ENCODE measurements at places on chromosomes 7 and 10.

DNA sequence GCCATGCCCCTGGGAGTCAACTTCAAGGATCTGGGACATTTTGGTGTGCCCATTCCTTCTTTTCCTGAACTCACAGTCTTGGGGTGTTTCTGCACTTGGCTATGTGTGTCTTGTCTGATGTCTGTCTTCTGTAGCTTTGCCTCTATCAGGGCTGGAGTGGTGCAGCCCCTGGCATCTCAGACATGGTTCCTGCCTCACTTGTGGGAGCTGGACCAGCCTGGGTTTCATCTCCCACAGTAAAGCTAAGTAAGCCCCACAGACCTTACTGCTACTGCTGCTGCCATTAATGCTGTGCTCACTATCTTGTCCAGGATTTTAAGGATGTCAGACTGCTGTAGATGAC lies 59.0 kb downstream of the ADCYAP1R1 start:
- DNase-seq = no peak

GRCh38 chr10:96577069-96577468 lies 9.7 kb downstream of the TM9SF3 start:
- DNase-seq = no peak

GRCh38 chr7:726854-727103 lies 280 bp downstream of the DNAAF5 start:
- no peak for DNase-seq

GRCh38 chr7:25622695-25623094 lies 394.4 kb upstream of the NPVF start:
- DNase-seq = no peak

GRCh38 chr10:106158241-106158640 lies 1006.3 kb downstream of the SORCS1 start:
- no peak for DNase-seq

DNA sequence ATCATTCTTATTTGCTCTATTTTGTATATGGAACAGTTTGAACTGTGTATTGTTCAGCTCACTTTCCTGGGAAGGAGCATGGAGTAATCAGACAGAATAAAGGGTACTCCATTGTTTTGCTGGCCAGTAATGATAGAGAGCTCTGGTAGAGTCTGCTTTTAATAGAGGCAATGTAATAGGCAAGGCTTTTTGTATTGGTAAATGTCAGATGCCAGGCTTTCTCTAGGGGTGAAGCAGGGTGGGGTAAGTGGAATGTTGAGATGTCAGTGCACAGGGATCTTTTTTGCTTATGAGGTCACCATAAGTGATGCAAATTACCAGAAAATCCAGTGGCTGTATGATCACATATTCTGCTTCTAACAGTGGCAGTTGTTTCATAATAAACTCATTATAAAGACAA lies 1088.3 kb upstream of the SORCS1 start:
- no peak for DNase-seq

DNA sequence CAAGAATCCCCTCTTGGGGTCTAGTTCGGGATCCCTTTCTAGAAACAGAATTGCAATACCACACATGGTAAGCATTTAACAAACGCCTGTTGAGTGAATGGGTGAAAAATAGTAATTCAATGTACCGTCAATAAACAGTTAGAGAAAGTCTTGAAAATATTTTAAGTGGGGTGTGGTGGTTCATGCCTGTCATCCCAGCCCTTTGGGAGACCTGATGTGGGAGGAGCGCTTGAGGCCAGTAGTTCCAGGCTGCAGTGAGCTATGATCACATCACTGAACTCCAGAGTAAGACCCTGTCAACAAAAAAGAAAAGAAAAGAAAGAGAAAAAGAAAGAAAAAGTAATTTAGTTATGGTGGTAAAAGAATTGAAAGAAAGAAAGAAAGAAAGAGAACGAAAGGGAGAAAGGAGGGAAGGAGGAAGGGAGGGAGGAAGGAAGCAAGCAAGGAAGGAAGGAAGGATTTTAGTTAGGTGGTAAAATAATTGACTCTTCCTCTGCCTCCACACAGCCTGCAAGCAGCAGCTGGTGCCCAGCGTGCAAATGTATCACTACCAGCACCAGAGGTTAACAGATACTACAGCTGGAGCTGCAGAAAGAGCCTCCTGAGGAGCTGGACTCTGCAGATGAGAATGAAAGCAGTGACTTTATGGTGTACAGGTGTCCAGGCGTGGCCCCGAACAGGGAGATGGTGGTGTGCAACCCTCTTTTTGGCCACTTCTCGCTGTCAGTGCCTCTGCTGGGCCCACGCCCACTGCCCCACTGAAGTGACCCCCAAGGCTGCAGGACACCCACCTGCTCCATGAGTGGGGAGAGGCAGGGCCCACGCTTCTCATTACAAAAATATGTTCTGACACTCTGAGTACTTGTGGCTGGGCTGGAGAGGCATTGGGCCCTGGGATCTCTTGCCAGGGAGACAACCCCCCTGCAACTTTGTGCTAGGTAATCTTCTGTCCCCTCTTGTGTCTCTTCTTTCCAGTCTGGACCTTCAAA lies 135.4 kb downstream of the BAMBI start:
- DNase-seq = no peak

- DNase-seq = no peak
Observed at GRCh38 chr10:124878457-124878739, 63.5 kb upstream of the ZRANB1 start.

GRCh38 chr10:17383801-17384555 lies 70.4 kb downstream of the ST8SIA6 start:
- DNase-seq = no peak

GRCh38 chr10:26556748-26557640 lies 118.9 kb downstream of the APBB1IP start:
- DNase-seq = no peak

DNA sequence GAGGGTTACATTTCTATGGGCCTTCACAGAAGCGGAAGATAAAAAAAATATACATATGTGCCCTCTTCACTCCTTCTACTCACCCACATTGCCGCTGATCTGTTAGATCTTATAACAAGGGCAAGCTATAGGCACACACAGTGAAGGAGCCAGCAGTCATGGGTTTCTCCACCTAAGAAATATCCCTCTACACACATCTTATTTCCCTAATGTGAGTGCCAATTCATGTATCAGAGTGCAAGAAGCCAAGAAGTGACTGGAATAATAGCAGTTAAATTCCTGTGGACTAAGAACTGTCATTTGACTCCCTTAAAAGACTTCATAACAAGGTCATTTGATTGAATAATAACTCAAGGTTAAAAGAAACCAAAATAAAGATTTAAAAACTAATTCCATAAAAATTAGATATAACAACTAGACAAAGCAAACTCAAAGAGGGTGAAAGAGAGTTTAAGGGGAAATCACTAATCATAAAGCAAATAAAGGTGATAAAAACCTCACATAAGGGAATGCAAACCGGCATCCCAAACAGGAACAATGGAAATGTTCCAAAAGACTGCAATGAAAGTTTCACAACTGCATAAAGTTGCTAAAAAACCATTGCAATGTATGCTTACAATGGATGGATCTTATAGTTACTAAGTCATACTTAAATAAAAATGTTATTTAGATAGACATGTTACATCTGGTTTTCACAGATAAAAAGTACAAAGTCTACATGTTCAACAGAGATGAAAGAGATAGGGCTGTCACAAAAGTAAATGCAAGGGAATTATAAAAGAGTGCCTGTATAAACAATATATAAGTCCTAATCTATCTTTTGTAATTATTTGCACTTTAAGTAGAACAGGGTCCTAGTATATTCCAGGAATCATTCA lies 42.8 kb downstream of the ARHGAP21 start:
- DNase-seq = no peak

- no peak for DNase-seq
Observed at GRCh38 chr10:79479283-79479909, 32.9 kb upstream of the EIF5AL1 start.

DNA sequence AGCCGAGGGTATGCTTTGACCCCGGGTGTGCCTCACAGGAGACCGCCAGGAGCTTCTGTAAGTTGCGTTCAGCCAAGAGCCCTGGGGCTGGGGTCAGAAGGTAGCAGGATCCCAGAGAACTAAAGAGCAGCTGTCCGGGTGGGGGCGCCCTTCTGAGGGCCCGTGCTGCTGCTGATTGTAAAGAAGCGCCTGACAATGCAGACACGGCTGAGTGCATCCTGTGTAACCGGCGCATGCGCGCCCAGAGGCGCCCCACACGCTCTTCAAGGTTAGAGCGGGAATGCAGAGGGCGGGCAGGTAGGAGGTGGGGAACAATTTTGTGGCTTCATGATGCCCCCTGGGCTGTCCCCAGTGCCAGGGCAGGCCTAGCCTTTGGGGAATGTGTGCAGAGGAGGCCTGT lies 210.2 kb upstream of the CTBP2 start:
- DNase-seq = no peak

DNA sequence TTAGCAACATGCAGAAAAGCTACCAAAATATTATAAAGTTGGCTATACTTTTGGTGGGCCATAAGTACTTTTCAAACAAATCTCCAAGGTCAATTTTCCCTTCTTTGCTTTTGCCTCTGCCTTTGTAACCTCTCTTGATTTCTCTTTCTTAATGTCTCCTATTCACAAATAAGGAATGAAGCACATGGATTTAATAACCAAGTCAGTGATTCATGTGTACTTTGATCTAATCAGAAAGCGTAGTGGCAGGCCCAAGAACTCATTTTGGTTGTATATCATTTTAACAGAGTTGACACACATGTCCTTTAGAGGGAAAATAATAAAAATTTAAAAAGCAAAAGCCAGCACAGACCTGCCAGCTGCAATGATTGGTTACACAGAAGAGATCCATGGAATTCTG lies 93.7 kb downstream of the FZD1 start:
- no peak for DNase-seq

GRCh38 chr10:101839416-101840063 lies 4.1 kb downstream of the KCNIP2 start:
- no peak for DNase-seq

DNA sequence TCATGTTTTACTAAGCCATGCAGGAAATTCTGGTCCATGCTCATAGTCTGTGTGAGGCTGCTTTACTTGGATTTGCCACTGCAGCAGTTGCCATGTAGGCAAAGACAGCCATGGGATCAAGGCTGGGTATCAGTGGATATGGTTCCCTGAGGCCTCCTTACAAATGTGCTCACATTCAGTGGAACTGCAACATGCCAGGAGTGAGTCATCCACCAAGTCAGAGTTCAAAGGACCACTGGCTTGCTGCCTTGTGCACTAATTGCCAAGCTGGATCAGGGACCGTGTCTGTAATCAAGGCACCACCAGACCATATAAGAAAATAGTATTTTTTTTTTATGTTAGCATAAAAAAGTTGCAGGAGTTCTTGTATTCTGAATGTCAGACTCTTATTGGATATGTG lies 101.0 kb downstream of the CDCA7L start:
- DNase-seq = no peak

DNA sequence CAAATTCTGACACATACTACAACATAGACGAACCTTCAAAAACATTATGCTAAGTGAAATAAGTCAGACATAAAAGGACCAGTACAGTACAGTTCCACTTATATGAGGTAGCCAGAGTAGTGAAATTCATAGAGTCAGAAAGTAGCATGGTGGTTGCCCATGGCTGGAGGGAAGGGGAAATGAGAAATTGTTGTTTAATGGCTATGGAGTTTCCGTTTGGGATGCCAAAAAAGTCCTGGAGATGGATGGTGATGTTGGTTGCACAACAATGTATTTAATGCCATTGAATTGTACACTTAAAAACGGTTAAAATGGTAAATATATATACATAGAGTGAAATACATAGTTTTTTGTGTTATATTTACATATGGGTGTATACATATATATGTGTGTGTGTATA lies 2.1 kb upstream of the SLC37A3 start:
- DNase-seq = no peak

GRCh38 chr10:98425511-98426352 lies 10.8 kb upstream of the PYROXD2 start:
- no peak for DNase-seq

DNA sequence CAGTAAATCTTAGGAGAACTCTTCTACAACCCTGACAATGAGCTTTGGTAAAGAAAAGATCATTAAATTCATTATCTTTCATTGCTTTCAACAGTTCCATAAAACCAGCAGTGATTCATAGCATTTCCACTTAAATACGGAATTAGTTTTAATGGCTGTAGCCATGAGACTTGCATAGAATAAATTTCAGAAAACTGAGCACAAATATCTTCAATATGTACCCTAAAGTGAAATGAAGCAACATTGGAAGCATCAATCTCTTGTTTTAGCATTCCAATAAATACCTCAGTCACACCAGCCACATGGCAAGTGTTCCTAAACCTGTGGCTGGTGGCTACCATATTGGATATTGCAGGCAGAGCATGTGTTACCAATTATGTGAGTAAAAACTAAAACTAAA lies 3.6 kb upstream of the RARRES2 start:
- DNase-seq = no peak

- no peak for DNase-seq
Observed at GRCh38 chr7:140752533-140752932, 56.0 kb downstream of the NDUFB2 start.

DNA sequence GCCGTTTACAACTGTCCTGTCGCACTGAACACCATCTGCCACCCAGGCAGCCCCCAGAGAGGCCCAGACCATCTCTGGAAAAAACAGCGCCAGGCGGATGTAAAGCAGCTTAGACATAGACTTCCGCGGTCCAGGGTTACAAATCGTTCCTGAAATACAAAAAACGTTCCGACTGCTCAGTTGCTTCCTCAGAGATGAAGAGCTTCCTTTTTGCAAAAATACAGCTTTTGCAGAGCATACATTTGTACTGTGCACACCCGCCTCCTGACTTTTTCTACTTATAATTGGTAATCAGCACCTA lies 11.4 kb downstream of the DAGLB start:
- no peak for DNase-seq

- DNase-seq = no peak
Observed at GRCh38 chr7:135285547-135286233, 52.1 kb downstream of the STRA8 start.

GRCh38 chr7:112556633-112557032 lies 75.8 kb downstream of the LSMEM1 start:
- DNase-seq = no peak

- DNase-seq = no peak
Observed at GRCh38 chr7:27166531-27167505, 1.5 kb upstream of the HOXA9 start.

DNA sequence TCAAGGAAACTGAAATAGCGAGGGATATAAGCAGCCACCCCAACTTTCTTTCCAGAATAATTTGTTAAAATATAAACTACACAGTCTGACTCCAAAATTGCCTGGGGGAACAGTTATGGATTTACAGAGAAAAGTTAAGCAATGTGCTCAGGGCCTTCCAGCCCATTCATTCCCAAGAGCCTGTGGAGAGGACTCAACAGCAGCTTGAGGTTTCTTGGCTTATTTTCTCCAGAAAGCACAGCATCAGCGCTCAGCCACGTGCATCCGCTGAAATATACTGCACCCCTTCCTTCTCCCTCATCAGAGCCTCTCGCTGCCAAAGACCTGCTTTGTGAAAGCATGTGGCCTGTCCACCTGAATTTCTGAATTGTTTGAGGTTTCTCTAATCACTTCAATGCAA lies 375.2 kb upstream of the VWC2 start:
- no peak for DNase-seq

- no peak for DNase-seq
Observed at GRCh38 chr7:20447021-20447650, 116.4 kb downstream of the ITGB8 start.

DNA sequence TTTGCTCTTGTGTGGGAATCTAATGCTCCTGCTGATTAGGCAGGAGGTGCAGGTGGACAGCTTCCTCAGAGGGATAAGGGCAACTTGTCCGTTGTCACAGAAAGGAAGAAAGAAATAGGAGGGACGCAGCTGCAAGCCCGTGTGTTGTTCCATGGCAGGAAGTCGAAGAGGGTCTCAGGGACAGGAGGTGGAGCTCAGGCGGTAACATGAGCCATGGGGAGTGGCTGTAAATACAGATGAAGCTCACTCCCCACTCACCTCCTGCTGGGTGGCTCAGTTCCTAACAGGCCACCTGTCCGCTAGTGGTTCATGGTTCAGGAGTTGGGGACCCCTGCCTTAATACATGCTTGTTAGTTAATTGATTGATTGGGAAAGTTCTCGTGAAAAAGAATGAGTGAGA lies 101.7 kb upstream of the SFMBT2 start:
- DNase-seq = no peak

Data from AG04449 (cell line).